ENCODE measurements at places on chromosomes 7 and 10. TPM values are rescaled to one million over a fixed set of nuclear protein-coding genes. Genes with fewer than 3 reads are reported as not detected.

GRCh38 chr7:107560898-107561516 is 2.7 kb downstream of the COG5 start:
- DNase-seq, result peak; percentile 90

EEPD1 gene
- total RNA-seq, result 1.9 TPM

UCMA gene
- not detected for total RNA-seq

DNA sequence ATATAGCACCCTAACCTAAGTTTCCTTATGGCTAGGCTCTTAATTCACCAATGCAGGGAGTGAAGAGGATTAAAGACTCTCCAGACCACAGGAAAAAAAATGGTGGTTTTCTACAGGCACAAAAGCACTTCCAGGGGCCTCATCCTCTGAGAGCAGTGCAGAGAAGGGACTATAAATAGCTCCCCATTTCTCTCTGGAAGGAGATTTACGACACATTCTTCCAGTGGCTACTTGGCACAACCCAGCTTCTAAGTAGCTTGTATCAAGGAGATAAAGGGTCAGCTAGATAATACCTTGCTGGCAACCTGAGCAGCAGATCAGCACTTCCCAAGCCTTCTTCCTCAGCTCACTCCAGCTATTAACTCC is 73.5 kb downstream of the CRPPA start:
- DNase-seq, result no peak

AOC1 gene
- total RNA-seq, result not detected

TMEM213 gene
- not detected for total RNA-seq

LRRN3 gene
- 0.33 TPM for total RNA-seq

DNA sequence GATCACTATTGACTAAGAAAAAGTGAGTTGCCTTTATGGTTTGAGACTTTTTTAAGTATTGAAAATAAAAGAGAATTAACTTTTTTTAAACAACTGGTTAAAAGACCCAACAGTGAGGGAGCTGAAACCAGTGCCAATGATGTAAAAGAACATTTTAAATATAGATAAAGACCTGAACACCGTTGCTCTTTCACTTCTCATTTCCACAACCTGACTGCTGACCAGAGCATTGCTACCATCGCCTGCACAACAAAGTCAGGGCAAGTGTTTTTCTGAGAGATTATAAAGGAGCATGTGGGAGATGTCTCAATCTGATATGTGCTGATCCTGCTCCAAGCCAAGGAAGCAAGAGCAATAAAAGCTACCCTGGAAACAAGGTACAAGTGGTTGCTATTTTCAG is 34.7 kb downstream of the IMMP2L start:
- DNase-seq, result no peak

DNA sequence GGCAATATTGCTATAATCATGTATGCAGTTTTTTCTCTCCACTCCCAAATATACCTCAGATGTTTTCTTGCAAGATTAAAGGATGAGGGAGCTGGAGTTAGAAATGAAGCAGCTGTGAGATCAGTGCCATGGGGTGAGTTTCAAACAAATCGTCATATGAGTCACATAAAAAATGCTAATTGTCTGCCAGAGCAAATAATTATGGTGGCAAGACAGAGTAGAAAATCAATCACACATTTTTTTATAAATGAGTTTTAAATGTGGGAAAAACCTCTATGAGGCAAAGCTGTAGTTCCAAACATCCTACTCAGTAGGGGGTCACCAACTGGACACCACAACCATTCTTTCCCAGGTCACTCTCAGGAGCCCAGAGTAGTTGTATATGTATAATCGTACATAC is 55.3 kb downstream of the CH25H start:
- DNase-seq, result no peak

DNA sequence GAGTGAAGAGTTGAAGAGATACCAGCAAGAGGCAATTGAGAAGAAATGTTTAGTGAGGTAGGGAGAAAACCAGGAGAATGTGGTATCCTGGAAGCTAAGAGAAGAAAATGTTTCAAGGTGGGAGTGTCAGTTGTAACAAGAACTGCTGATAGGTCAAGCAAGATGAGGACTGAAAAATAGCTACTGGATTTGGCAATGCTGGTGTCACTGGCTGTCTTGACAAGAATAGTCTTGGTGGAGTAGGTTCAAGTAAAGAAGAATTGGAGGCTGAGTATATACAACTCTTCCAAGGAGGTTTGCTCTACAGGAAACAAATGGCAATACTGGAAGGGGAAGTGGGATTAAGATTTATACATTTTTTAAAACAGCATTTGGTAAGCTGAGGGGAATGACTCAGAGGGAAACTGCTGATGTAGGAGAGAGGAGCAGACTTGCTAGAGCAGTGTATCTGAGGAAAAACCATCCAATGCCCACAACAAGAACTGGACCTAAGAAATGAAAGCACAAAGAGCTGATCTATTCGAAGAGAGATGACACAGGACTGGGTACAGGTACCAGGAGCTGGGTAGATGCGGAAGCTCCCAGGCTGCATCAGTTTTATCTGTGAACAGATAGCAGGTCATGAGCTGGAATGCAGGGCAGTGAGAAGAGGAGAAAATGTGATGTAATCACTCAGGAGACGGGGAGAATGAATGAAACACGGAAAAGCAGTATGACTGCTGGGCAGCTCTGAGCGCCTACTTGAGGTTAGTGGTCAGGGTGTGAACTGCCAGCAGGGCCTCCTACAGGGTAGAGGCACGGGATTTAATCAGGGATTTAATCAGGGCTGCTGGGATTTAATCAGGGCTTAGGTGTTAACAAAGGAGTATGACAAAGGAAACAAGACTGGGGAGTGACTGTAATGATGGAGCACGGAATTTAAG is 34.5 kb downstream of the FAM25A start:
- DNase-seq, result peak; percentile 9

- DNase-seq, result no peak
These were observed 14.2 kb upstream of the ZNF786 start for GRCh38 chr7:149104749-149105148.

All from mammary epithelial cell (primary cell).